ENCODE measurements at places on chromosomes 5 and 9.

- peak; percentile 87 for DNase-seq
Observed at GRCh38 chr5:138369706-138370105, 17.2 kb downstream of the KDM3B start.

DNA sequence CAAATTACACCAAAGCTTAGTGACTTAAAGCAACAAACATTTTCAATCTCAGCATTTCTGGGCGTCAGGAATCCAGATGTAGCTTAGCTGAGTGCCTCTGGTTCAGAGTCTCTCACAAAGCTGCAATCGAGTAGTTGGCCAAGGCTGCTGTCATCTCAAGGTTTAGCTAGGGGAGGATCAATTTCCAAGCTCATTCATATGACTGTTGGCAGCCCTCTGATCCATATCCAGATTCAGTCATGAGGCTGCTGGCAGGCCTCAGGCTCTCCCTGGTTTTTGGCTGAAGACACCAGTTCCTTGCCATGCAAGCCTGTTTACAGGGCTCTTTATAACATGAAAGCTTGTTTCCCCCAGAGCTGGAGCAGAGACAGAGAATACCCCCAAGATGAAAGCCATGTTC is 419.5 kb upstream of the TLE4 start:
- no peak for DNase-seq

GRCh38 chr5:161333194-161333880 is 213.2 kb downstream of the GABRB2 start:
- DNase-seq = no peak

GRCh38 chr5:132011622-132012343 is at the start of gene ACSL6:
Gene ACSL6, minus strand, starts transcription at chr5:132011658. Its CDS starts 105 bp downstream, at chr5:132011553.
- DNase-seq = peak; percentile 19

- DNase-seq = no peak
Observed at GRCh38 chr9:133712221-133713100, 25.7 kb downstream of the SARDH start.

DNA sequence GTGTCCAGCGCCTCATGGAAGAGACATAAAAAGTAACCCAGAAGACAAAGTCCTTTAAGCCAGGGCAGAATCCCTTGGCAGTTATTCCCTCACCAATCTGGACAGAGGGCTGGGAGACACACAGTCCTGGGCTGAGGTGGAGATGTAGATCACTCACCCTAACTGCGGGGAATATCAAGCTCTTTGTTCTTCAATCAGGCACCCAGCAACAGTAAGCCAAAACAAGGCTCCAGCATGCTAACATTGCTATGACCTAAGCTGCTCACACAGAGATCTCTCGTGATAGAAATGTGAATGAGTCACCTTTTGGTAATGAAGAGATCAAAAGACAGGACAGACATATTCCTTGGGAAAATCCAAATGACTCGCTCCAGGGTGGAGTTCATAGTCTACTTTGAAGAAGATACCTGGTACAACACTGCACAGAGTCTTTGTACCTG is 101.3 kb downstream of the FBN2 start:
- no peak for DNase-seq

- DNase-seq = no peak
Observed at GRCh38 chr5:73962801-73963425, 336.9 kb downstream of the ARHGEF28 start.

DNA sequence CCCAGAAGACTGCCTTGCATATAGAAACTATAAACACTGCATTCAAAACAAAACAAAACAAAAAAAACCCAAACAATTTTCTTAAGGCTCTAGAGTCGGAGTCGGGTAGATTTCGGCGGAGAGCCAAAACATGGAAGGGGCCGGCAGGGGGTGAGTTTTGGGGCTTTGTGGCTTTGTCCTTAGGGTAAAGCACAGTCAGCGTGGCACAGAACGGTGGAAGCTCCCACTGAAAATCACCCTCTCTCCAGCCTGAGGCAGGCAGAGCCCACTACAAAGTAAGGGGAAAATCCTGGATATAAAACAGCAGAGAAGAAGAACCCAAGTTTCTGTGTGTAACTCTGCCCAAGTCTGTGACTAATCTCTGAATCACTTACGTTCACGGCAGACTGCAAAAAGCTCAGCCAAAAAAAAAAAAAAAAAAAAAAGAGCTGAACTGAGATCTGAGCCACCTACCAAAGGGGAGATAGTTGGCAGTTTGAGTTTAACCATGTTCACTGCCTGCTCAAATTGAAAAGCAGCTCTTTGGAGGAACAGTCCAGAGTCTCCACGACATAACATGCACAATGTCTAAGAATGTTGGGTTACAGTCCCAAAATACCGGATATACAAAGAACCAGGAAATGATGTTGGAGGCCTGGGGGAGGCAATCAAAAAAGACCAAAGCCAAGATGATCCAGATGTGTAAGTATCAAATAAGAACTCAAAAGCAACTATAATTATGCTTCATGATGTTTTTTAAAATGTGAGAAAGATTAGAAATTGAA is 26.6 kb upstream of the OR2K2 start:
- peak; percentile 11 for DNase-seq

- DNase-seq = no peak
Observed at GRCh38 chr5:14213253-14213652, 70.1 kb downstream of the TRIO start.

- peak; percentile 10 for DNase-seq
Observed at GRCh38 chr9:134618163-134618832, 23.3 kb upstream of the COL5A1 start.

DNA sequence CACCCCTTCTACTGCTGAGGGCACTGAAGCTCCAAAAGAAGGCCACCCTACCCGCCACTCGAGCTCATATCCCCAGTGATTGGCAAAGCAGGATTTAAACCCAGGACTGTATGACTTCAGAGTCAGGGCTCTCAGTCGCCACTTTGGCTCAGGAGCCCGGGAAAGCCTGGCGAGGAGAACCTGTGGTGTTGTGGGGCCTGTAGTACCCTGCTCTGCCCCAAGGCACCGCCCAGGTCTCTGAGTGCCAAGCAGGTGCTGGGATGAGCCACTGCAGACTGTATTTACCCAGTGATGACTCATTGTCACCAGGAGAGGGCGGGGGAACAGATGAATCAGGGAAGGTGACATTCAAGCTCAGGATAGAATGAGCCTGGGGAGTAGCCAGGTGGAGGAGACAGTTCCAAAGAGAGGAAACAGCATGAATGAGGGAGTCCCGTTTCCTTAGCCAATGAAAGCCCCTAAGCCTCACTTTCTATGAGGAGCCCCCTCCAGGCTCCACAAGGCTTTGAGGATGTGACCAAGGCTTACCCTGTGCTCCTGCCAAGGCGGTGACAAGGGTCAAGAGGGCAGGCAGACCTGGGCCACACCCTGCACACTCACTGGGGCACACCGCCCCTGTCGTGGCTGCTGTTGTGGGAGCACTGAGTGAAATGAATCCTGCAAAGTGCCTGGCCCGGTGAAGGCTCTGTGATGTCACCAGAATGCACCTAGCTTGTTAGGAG is 17.8 kb upstream of the DPM2 start:
- no peak for DNase-seq

GRCh38 chr5:69416180-69416579 is 1.3 kb downstream of the MARVELD2 start:
- DNase-seq = no peak

DNA sequence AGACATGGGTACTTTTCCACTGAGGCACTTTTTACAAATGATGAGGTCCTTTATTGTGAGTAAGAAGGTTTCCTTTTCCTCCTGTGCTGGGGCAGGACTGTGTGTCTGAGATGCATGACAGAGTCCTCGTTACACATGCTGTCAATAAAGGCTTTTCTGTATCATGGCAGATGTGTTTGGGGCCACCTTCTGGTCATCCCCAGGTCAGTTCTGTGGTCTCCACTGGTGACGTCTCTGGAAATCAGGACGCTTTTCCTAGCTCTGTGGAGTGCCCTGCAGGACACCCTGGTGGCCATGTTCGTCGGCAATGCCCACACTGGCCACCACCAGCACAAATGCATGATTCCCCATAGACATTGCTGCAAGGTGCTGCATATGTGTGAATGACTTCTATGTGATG is 2.8 kb downstream of the CMBL start:
- DNase-seq = no peak

DNA sequence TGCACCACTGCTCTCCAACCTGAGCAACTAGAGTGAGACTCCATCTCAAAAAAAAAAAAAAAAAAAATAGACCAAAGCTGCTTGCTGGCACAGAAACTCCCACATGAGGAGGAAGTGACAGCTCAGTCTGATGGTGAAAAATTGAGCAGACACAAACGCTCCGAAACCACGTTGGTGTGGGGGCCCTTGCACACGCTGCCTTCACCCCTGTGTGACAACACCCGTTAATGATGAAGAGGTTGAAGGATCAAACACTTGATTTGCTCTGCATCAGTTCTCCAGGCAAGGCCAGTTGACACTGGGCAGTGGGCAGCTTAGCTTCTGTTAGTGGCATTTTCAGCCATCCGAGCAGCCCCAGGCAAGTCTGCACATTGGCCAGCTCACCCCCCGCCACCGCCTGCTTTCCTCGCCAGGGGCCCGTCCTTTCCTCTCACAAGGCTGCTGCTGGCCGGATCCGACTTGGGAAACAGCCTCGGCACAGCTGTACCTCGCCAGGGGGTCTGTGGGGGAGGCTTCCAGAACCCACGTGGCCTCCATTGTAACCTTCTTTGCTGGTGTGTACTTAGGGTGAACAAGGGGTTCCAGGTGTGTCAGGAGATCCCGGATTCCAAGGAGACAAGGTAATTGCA is 79.8 kb downstream of the COL27A1 start:
- peak; percentile 11 for DNase-seq

GRCh38 chr5:177382423-177383029 is 1.7 kb upstream of the SLC34A1 start:
- DNase-seq = no peak

DNA sequence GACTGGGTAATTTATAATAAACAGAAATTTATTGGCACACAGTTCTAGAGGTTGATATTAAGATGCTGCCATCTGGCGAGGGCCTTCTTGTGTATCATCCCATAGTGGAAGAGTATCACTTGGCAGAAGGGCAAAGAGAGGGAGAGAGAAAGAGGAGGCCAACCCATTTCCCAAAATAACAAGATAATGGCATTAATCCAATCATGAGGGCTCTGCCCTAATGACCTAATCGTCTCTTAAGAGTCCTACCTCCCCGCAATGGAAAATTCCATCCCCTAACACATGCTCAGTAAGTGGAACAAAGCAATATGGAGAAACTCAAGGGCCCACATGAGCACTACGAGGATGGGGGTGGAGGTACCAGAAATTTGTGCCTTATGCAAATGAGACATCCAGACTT is 17.6 kb upstream of the VDAC1 start:
- DNase-seq = no peak

- DNase-seq = no peak
Observed at GRCh38 chr5:122076050-122076461, 2.0 kb downstream of the LOX start.

- DNase-seq = peak; percentile 9
Observed at GRCh38 chr5:120803282-120803681, 339.2 kb downstream of the PRR16 start.

DNA sequence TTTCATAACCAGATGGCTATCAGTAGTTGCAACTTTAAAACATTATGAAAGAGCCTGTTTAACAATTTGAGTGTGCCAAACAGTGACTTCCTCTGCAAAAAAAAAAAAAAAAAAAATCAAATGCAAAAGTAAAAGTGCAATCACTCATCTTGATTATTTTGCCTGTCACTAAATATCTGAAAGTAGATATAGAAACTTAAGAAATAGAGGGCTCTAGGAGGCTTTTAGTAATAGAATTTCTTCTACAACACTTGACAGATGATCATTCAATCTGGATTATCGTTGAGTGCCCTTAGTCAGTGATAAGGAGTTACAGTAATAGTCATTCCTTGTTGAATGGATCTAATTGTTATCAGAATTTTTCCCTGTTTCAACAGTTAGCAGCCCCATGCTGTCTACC is 101.8 kb downstream of the CETN3 start:
- DNase-seq = no peak

DNA sequence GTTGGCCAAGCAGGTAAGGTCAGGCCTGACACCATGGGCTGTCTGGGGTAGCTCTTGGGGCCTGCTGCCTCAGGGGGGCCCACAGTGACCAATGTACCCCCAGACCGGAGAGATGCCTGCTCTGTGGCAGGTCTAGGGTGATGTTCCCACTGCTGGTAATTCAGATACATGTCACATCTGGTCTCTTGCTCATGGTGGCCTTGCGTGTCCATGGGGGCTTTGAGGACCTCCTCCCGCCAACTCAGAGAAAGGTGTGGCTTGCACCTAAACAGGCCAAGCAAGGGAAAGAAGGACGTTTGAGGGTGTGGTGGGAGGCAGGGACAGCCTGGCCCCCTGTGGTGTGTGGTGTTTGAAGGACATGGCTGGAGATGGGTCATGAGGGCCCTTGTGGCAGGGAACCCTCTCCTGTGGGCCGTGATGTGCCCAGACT is 75.2 kb downstream of the PHF2 start:
- no peak for DNase-seq

DNA sequence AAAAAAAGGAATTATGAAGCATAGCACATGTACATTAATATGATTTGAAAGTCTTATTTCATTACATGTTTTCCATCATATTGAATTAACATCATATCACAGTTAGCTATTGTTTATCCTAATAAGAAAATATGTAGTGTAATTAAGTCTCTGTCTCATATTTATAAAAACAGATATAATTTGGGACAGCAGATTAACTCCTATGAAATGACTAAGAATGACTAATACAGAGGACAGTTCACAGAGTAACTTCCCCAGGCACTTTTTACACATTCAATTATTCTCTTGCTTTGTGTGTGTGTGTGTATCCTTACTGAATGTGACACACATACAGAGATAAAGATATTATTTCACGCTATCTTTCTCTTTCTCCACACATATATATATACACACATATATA is 2400.9 kb upstream of the C9orf72 start:
- no peak for DNase-seq

DNA sequence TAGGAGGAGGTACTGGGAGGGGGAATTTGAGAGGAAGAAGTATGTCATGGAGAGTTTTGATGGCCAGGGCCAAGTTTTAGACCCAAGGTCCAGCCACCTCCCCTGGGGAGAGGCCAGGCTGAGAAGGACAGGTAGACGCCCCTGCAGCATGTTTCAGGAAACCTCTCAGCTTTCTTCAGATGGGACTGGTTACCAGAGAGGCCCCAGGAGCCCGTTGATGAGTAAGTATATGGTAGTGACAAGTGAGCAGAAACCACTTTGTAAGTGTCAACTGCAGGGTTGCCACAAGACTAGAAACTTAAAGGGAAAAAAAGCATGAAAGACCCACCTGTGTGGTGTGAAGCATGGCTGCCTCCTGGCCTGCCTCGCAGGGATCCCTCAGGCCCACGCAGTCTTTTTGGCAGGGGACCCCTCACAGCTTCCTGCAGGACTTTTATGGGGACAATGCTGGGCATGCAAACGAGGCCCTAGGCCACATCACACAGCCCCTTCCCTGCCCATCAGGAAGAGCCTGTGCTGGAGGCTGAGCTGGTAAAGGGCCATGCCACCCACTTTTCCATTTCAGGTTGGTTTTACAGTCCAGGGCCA is 255.9 kb downstream of the FSTL4 start:
- no peak for DNase-seq
